ENCODE measurements at places on chromosomes 3 and 15.

GRCh38 chr3:133573054-133573628, 345 bp upstream of the CDV3 start:
- peak; percentile 100 for DNase-seq

- no peak for DNase-seq
Observed at GRCh38 chr3:167469381-167469780, 4.5 kb downstream of the SERPINI2 start.

DNA sequence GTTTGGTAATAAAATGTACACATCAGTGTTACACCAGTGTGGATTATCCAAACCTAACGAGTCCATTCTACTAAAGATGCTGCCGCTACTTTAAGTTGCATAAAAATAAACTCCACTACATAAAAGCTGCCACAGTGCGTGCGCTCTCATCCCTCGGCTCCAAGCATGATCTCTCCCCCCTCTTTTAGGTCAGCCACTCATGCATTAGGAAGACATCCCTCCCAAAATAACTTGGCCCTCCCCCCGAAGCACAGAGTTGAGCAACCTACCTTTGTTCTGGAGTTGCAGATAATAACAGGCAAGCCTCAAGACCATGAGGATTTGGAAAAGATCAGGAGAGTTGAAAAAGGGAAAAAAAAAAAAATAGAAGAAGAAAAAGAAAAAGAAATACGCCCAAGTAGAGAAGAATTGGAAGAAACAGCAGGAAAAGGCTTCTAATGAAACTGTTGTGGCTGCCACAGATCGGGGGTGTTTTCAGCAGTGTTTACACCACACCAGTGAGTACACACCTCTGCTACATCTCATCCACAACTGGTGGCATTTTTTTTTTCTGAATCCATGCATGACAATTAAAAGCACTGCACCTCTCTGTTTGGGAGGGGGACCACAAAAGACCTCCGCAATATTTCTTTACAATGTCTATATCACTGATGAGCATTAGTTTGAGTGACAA, 339.2 kb downstream of the FOXP1 start:
- no peak for DNase-seq

GRCh38 chr3:197218210-197218609, 80.2 kb downstream of the DLG1 start:
- no peak for DNase-seq

- no peak for DNase-seq
Observed at GRCh38 chr3:127370906-127371305, 83.1 kb upstream of the PRR20G start.

DNA sequence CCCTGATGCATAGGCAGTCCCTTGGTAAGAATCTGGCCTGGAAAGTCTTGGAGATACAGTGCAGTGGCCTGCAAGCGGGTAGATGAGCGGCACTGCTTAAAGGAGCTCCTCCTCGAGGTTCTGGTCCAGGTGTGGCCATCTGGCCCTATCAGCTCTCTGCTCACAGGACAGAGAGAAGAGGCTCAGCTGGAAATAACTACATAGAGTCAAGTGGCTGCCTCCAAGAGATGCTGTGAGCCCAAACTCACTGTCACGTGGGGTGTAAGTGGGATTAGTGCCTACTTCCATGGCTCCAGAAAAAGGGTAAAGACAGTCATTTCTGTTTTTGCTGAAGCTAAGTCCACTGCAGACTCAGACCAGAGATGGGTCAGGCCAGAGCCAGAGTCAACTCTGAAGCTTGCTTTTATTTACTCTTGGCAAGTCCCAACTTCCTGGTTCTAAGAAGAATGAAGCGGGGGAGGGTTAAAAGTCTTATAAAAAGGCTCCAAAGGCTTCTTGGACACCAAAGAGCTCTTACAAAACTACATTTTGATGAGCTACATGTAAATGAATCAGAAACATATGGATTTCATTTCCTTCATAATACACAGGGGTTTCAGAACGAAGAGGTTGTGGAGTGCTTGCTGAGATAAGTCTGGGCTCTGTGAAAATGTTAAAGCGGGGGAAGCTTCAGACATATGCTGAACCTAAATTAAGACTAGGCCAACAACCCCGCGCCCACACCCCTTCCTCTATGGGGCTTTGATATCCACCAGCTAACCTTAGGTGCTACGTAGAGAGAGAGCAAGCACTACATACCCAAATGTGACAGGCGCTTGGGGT, 77.1 kb downstream of the PDZRN3 start:
- DNase-seq, result no peak

DNA sequence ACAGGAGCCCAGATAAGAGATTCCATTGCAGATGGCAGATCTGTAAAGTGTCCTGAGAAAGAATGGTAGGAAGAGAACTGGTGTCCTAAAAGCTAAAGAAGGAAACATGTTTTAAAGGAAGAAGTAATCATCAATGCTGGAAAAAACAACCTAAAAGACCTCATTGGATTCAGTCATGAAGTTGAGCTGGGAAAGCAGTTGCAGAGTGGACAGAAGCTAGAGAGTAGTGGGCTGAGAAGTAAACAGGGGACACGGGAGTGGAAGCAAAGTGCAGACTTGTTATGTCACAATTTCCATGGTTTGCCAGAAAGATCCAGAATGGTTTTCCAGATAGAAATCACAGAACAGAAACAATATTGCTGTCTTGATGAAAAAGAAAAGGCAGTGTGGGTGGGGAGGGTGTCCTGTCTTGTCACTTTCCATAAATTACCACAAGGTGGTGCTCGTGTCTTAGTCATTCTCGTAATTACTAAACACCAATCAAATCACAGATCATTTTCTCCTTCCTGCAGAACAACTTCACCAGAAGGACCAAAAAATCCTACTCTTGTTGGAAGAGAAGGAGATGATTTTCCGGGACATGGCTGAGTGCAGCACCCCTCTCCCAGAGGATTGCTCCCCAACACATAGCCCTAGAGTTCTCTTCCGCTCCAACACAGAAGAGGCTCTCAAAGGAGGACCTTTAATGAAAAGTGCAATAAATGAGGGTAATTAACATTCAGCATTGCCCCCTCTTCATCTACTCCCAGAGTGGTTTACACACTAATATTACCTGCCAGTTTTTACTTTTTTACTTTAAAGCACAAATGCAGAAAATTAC, 64.5 kb downstream of the KLHL25 start:
- no peak for DNase-seq

DNA sequence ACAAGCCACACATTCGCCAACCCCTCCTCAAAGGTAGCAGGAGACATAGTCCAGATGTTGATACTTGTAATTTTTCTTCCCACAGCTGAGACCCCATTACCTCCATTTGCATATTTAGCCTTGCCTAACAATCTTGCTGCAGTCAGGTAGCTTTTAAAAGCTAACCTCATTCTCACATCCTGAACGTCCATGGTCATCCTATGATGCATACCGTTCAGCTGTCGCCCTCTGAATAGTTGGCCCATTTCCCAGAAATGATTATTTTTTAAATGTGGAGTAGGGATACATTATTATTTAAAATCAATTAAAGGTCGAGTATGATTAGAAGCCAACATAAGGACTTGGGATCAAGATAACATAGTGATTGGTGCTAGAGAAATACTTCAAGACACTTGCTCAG, 165.0 kb downstream of the MEX3B start:
- no peak for DNase-seq

GRCh38 chr3:13812034-13812471, 67.8 kb downstream of the WNT7A start:
- DNase-seq, result no peak

- DNase-seq, result peak; percentile 64
Observed at GRCh38 chr3:18425641-18426257, 610 bp upstream of the SATB1 start.

DNA sequence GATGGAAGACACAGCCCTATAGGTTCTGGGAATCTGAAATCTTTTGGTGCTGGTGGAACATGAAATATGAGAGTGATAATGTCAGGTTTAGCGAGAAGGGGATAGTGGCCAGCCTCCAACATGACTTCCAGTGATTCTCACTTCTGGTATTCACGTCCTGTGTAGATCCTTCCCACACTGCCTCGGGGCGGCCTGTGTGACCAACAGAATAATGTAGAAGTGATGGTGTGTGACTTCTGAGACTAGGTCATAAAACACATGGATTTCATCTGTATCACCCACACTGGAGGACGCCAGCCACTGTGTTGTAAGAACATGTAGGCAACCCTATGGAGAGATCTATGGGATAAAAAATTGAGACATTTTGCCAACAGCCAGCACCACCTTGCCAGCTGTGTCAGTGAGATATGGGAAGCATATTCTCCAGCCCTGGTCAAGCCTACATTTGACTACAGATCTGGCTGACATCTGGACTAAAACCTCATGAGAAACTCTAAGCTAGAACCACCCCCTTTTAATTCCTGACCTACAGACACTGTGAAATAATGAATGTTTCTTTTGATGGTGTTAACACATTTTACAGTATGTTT, 25.5 kb upstream of the NUDT16 start:
- DNase-seq, result no peak

- no peak for DNase-seq
Observed at GRCh38 chr3:124089214-124089613, 97.3 kb upstream of the ROPN1 start.

DNA sequence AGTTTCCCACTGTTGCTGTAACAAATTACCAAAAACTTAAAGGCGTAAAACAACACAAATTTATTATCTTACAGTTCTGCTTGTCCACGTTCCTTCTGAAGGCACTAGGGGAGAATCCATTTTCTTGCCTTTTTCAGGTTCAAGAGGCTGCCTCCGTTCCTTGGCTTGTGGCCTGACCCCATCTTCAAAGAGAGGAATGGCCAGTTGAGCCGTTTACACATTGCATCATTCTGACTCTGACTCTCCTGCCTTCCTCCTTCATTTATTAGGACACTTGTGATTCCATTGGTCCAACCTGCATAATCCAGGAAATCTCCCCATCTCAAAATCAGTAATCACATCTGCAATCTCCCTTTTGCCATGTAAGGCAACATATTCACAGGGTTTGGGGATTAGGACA, 122.7 kb upstream of the BHLHE40 start:
- DNase-seq, result no peak

GRCh38 chr3:196431181-196432136, 768 bp downstream of the UBXN7 start:
- peak; percentile 9 for DNase-seq

DNA sequence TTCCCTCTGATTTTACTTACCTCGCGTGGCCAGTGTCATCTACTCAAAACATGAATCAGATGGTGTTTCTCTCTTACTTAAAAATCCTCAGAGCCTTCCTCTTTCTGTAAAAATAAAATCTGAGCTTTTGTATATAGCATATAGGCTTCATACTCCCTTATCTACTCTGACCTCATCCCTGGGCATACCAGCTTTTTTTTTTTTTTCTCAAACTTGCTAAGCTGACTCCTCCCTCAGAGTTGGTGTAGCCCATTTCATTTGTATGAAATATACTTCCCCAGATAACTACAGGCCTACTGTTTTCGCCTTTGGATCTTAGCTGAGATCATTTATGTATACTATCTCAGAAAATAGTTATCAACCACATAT, 648.9 kb upstream of the ALCAM start:
- DNase-seq, result no peak

DNA sequence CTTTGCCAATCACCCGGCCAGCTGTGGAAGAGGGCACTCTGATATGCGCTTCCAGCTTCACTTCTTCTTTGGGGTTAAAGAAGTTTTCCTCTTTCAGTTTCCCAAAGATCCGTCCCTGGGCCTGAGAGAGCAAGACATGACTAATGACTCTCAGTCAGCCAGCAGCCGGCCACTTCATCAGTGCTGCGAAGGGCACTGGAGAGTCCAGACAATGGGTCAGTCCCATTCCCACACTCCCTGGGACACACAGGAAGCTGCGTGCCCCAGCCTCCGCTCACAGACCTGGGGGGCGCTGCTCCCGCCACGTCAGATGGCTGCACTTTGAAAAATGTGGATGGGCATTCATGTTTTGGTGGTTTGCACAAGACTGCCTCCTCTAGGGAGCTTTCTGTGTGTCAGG, 63.3 kb downstream of the SENP2 start:
- no peak for DNase-seq

GRCh38 chr3:24674261-24674660, 179.6 kb upstream of the THRB start:
- DNase-seq, result no peak

GRCh38 chr3:183182732-183183610, 20.4 kb upstream of the LAMP3 start:
- no peak for DNase-seq

- no peak for DNase-seq
Observed at GRCh38 chr3:195897081-195897852, 11.1 kb downstream of the TNK2 start.

- DNase-seq, result no peak
Observed at GRCh38 chr3:156183396-156183795, 63.0 kb downstream of the KCNAB1 start.

DNA sequence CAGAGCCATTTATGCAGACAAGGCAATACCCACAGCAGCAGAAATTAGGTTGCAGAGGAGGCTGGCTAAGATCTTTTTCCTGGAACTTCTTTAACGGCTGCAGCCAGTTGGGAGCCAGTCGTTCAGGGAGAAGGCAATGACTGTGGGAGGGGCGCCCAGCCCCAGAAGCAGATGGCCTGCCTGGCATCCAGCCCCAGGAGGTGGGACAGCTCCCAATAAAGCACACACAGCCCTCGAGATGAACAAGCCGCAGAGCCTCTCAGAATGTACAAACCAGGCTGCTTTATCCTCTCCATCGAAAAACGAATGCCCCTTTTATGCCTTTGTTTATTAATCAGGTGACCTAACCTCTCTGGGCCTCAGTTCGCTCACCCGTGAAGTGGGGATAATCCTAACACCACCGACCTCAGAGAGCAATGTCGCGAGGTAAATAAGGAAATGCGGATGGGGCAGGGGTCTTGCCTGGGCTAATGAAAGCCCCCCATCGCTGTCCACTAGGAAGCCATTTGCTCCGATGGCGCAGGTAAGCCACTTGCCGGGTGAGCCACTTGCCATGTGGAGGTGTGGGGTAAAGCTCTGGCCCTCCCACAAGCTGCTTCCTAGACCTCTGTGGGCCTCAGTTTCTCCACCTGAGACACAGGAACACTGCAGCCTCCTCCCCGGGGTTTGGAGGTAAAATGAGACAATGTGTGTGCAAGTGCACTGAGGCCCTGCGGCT, 35.8 kb downstream of the MGLL start:
- DNase-seq, result no peak

DNA sequence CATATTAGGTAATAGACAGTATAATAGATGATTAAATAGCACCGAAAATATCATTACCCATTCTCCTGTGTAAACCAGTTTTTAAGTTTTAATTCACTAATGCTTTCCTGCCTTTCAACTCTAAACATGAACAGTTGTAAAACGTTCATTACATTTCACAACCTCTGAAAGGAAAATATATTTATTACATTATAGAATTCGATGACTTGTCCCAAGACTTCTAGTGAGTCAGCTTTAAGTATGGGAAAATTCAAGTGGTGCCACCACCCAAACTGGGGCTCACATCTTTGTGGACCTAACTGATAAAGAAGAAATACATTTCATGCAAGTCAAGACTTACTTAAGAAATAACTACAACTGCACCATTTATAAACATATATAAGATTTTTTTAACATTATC, 2.0 kb downstream of the TRIM59 start:
- DNase-seq, result no peak

DNA sequence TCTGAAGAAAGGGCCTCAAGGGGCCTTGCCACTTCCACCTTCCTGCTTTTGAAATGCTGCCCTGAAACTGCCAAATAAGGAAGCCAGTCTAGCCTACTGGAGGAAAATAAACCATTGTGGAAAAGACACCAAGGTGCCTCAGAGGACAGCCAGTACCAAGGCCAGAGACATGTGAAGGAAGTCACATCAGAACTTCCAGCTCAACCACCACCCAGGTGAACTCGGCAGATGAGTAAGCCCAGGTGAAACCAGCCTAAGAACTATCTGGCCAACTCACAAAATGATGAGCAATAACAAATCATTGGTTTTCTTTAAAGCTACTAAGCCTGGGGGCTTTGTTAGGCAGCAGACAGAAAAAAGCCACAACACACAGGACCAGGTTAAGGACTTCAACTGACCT, 103.0 kb downstream of the MAGI1 start:
- no peak for DNase-seq

- no peak for DNase-seq
Observed at GRCh38 chr3:120092474-120092873, 1.8 kb downstream of the GSK3B start.
